ENCODE measurements at places on chromosomes 2 and 18.

DNA sequence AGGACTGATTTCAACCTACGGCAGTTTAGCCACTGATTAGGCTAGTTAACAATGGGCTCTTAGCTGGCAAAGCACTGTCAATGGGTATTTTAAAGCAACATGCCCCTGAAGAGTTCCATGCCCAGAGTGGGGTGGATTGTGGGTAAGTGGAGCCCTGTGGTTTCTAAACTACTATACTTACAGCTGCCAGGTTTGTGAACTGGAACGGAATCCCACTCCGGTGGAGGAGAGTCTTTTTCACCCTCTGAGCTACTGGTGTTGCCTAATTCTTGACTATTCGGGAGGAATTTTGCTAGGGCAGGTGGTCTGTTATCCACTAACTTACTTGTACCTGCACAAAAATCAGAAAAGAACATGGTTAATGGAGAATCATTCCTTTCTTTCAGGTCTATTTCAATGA lies 52.6 kb downstream of the ZAP70 start:
- DNase-seq = no peak

DNA sequence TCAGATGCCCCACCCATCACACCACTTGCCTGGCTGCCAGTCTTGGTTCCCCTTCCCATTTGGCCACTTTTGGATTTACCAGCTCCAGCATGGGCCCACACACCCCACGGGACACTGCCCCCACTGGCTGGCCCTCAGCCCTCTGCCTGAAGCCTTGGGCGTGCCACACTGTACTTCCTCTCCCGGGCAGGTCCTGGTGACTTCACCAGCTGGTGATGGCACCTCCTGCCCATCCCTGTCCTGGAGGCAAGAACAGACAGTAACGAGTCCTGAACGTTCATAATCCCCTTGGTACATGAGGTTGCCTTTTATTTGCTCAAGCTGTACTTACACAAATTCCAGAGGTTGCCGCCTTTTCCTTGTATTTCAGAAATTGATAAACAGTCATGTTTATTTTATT lies 81.1 kb downstream of the TMEM17 start:
- no peak for DNase-seq

DNA sequence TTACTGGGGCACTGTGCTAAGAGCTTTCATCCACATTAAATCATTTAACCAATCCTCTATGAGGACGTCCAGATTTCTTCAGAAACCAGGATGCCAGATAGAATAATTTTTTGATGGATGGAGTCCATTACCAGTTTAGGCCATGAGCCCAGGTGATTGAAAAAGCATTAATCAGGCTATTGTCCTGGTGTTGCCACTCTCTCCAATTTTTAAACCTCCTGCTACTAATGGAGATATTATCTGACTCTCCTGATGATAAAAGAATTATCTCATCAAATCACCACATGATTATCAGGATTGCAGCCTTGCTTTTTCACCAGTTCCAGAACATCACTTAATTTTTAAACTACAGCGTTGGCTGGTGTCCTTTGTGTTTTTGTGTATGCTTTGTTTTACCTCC lies 402.2 kb downstream of the CLIP4 start:
- DNase-seq = no peak

- no peak for DNase-seq
These were observed 112.5 kb upstream of the CREB1 start for GRCh38 chr2:207417301-207417718.

DNA sequence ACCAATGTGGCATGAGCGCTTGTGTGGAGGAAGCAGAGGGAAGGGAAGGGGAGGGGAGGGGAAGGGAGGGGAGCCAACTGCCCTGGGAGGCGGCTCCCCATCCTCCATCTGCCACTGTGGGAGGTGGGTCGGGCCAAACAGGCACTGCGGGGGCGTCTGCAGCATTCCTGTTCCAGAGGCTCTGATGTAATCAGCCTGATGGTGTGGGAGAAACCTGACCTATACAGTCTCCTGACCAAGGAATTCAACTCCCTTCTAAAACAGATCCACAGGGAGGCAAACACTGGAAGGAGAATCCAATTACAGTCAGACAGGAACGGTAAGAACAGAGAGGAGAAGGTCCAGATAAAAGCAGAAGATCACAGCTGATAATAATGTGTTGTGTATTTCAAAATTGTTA lies 88.8 kb downstream of the CD8B2 start:
- DNase-seq = no peak

DNA sequence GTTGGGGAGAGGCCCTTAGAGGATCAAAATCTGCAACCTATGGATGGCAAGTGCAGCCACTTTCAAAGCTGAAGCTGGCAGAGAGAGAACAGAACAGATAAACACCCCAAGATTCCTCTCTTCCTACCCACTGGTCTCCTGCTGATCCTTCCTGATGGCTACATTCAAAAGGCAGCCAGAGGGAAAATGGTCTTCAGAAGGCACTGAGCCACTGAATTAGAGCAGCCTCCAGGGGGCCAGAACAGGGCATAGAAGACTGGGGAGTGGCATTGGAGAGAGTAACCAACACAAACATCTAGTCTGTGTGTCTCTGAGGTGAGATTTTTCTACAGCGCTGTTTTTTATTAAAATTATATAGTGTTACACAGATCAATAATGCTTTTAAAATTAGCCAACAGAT lies 432.6 kb downstream of the PARD3B start:
- DNase-seq = no peak

GRCh38 chr2:109193807-109194619 lies 65.0 kb downstream of the SH3RF3 start:
- DNase-seq = no peak

All from stimulated activated CD8-positive, alpha-beta memory T cell treated with anti-CD3 and anti-CD28 coated beads, Interleukin-4, amount 100 ng/mL, for 48 hours (primary cell).